ENCODE measurements at places on chromosomes 5 and 9.

- no peak for DNase-seq
Observed at GRCh38 chr9:98317134-98317857, 61.8 kb upstream of the TBC1D2 start.

GRCh38 chr5:124007675-124008398 is 495.9 kb downstream of the CSNK1G3 start:
- DNase-seq: no peak

DNA sequence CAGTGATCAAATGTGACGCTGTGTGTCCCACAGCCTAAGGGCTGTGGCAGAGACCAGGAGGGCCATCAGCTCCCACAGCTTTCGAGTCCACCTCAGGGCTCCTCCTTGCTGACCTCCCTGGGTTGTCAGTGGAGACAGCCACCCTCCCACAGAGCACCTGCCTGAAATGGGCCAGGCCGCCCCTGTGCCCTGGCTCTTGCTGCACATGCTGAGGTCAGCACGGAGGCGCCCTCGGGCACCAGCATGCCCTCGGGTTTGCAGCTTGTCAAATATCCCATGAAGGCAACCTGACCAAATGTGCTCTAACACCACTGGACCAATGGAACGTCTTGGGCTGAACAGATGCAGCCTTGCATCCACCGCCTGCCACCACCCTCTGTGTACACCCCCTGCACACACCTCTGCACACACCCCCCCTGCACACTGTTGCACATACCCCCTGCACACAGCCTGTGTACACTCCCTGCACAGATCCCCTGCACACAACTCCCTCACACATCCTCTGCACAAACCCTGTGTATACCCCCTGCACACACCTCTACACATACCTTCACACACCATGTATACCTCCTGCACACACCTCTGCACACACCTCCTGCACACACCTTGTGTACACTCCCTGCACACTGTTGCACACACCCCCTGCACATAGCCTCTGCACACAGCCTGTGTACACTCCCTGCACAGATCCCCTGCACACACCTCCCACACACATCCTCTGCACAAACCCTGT is 2.0 kb upstream of the CEP72 start:
- DNase-seq: no peak

GRCh38 chr9:128870128-128870940 is 11.4 kb downstream of the KYAT1 start:
- no peak for DNase-seq

DNA sequence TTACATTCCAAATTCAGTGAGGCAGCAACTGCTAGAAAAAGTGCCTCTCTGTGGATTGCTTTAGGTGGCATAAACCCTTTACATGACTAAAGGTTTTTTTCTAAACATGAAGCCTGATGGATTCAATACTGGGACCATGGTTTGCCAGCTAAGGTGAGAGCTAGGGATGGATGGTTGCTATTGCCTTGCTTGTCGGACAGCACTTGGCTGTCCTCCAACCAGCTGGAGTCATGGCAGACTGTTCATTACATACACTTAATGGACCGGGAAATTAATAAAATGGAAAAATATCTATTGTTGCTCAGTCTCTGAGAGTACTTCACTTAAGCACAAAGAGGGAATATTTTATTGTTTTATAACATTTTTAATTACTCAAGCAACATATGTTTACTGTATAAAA is 116.9 kb upstream of the TRPC7 start:
- no peak for DNase-seq

DNA sequence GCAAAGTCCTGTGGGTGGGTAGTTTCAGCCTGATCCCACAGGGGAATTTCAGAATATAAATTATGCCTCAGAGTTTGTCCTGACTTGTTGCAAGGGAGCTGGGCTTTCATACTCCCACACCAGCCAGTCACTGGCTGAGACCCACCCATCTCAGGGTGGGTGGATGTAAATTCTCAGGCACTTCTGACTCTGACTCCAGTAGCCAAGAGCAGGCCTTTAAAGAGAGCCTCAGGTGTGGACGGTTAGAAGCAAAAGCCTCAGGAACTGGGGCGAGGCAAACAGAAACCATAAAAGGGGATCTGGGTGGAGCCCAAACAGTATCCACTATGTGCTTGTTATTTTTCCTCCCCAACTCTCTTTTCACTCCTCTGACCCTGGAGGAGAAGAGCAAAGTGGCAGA is 28.6 kb upstream of the FBXW11 start:
- DNase-seq: no peak

GRCh38 chr9:126122901-126123616 is 203.6 kb upstream of the MVB12B start:
- DNase-seq: no peak

DNA sequence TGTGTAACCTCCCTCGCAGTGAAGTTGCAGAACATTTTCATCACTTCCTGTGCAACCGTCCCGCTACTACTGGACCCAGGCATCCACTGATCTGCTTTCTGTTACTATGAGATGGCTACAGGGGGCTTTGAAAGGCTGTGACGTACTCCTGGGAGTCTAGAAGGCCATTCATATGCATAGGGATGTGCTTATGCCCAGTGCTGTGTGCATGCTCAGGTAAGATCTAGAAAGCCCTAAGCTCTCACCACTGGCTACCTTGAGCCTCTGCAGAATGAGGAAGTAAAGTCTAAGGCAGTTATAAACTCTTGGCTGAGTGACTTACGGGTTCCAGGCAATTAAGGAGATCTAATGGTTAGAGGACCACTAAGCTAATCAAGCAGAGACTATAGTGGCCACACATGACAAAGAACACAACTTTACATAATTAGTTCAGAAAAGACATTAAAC is 11.8 kb downstream of the HNRNPAB start:
- DNase-seq: no peak

GRCh38 chr5:170219615-170220014 is 13.2 kb upstream of the C5orf58 start:
- no peak for DNase-seq

DNA sequence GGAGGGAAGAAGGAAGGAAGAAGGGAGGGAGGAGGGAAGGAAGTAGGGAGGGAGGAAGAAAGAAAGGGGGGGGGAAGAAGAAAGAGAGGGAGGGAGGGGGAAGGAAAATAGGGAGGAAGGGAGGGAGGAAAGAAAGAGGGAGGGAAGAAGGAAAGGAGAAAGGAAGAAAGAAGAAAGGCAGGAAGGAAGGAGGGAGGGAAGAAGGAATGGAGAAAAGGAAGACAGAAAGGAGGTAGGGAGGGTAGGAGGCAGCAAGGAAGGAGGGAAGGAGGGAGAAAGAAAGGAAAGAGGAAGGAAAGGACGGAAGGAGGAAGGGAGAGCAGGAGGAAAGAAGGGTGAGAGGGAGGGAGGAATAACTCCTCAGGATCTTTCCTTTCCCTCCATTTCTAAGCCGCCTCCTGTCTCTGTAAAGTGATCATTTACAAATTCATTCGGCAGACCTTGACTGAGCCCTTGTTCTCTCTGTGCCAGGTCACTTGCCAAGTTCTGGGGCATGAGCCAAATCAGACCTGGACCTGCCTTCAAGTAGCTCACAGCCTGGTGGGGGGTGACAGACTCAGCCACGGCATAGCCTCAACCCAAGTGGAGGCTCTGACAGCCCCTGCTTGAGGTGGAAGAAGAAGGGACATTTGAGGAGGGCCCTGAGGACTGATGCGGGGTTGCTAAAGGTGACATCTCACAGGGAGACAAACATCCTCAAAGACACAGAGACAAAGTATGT is 69.0 kb upstream of the HRH2 start:
- no peak for DNase-seq

- DNase-seq: no peak
Observed at GRCh38 chr5:113336975-113337374, 97.8 kb downstream of the TSSK1B start.

GRCh38 chr9:92740009-92740408 is 24.6 kb downstream of the BICD2 start:
- no peak for DNase-seq

DNA sequence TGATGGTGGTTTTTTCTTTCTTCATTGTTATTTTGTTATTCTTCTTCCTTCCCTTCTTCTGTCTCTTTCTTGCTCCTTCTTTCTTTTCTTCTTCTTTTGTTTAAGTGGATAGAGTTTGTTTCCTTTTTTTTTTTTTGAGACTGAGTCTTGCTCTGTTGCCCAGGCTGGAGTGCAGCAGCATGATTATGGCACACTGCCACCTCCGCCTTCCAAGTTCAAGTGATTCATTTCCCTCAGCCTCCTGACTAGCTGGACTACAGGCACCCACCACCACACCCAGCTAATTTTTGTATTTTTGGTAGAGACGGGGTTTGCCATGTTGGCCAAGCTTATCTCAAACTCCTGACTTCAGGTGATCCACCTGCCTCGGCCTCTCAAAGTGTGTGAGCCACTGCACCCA is 40.3 kb downstream of the JAK2 start:
- DNase-seq: no peak

GRCh38 chr9:113796646-113797426 is 79.3 kb upstream of the ZNF618 start:
- DNase-seq: no peak

DNA sequence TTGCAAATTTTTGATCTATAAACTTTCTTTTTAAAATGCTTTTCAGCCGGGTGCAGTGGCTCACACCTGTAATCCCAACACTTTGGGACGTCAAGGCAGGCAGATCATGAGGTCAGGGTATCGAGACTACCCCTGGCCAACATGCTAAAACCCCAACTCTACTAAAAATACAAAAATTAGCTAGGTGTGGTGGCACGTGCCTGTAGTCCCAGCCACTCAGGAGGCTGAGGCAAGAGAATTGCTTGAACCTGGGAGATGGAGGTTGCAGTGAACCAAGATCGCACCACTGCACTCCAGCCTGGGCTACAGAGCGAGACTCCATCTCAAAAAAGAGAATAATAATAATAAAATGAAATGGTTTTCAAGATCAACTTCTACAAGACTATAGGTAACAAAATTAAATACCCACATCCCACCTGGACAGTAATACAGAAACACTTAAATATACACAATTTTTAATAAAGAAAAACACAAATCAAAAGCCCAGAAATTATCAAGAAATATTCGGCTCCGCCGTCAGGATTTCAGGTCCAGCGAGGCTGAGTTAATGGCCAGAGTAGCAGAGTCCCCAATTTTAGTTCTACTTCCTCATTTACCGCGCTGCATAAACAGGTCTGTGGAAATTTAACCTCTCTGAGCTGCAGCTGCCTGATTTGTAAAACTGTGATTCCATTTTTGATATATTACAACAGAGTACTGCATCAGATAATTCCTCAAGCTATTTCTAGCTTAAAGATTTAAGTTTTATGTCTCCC is 4.0 kb downstream of the TUT7 start:
- DNase-seq: no peak

DNA sequence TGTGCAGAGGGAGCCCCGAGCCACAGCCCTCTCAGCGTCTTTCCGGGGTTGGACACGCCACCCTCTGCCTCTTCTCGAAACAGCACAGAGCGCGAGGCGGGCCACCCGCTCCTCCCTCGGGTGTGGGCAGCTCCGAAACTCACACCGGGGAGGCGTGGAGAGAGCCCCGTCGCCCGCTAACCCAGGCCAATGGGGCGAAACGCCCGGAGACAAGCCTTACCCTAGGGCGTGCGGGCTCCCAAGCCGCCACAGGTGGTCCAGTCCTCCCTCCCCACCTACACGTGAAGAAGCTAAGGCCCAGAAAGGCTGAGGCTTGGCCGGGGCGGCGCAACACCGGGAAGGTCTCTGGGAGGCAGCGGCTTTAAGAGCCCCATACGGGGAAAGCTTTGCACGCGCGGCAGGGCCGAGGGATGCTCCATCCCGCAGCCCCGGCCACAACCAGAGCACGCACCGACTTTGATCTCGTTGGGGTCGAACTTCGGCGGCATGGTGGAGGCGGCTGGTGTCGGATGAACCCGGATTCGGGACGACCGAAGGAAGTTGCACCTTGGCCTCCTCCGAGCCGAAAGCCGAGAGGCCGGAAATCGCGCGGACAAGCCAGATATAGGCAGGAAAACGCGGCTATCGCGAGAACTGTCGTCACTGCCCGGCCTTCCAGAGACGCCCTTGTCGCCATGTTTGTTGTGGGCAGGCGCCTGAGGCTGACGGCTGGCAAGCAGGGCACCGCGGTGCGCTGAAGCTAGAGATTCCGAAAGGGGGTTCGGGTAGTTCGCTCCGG is at the start of the genes LRSAM1 and RPL12:
TSS of gene LRSAM1 (plus strand) at position 681 of the 778 bp plus-strand sequence. CDS start 3,018 bp downstream, outside the sequence.
TSS of gene RPL12 (minus strand) at position 577 of the 778 bp plus-strand sequence. CDS start at position 488, 89 bp downstream.
- peak; percentile 99 for DNase-seq

DNA sequence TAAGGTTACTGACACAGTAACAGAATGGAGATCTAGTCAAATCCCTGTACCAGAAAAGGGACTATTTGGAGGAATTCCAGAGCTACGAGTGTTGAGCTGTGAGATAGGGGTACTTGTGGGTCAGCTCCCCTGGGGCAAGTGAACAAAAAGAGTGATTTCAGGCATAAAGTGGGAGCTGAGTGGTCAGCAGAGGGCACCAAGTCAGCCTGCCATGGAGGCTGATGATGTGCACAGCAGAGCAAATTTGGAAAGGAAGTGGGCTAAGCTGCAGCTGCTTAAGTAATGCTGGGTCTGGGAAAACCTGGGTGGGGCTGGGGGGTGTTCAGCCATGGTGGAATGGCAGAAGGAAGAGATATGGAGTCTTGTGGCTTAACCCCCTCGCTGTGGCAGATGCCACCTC is 327.9 kb downstream of the NTRK2 start:
- DNase-seq: no peak

DNA sequence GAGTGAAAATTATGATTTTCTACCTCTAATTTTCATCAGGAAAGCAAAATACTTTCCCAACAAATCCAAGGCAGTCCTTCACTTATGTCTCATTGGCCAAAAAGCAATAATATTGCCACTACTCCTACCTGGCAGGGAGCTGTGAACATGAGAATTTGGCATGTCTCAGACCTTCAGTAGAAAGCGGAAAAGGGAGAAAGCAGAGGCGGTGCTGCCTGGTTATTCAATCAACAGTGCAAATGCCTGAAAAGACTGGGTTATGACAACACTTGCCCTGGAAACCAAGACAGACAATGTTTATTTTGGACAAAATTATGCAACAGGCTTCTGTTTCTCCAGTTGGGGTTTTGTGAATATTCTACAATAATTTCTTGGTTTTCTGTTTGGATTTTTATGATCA is 194.4 kb downstream of the TAF11L14 start:
- no peak for DNase-seq

DNA sequence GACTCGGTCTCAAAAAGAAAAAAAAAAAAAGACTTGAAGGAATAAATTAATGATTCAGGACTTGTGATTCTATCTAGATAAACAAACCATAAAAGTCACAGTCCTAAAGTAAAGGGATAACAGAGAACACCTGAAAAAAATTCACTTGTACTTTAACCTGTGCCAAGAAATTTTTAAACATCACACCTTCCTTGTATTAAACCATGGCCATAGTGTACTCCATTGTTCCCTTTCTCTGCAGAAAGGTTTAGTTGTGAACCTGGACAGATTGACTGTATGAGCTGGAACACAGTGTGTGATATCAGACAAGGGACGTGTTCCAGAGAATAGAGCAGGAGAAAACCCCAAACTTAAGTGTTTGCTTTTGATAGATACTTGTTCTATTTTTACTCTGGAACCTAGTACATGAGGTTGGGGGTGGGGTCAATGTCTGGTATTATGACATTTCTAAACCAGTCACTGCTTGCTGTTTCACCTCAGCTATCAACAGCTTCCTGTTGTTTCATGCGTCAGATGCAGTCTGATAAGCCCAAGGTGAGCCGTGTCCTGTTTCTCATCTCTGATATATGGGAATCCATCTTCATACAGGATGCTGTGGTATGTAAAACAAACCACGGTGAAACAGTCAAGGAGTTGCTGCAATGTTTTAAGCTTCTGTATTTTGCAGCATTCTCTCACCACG is 62.5 kb upstream of the ITGA1 start:
- peak; percentile 49 for DNase-seq

GRCh38 chr5:158616707-158617106 is 483.0 kb downstream of the EBF1 start:
- DNase-seq: no peak

GRCh38 chr9:117414220-117414905 is 494 bp downstream of the ASTN2 start:
- no peak for DNase-seq

All from activated CD8-positive, alpha-beta memory T cell treated with anti-CD3 and anti-CD28 coated beads, Interleukin-2, amount 50 U/mL, for 4 hours (primary cell).